ENCODE measurements at places on chromosomes 5 and 9.

- DNase-seq: no peak
Observed at GRCh38 chr5:174106997-174107655, 61.6 kb downstream of the NSG2 start.

DNA sequence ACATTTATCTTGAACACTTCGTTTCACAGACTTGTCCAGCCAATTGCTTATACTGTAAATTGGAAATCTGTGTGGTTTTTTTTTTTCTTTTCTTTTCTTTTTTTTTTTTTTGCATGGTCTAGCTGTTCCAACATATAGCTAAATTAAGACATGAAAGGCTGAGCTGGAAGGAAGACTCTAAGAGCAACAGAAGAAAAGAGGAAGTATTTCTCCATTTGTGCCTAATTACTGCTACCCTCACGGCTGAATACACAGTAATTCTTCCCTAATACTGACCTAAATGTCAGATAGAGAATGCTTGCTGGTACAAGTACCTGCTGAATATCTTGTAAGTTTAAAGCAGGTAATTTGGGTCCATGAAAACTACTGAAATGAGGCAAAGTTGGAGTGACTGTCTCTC is 11.0 kb upstream of the HAPLN1 start:
- DNase-seq: no peak

DNA sequence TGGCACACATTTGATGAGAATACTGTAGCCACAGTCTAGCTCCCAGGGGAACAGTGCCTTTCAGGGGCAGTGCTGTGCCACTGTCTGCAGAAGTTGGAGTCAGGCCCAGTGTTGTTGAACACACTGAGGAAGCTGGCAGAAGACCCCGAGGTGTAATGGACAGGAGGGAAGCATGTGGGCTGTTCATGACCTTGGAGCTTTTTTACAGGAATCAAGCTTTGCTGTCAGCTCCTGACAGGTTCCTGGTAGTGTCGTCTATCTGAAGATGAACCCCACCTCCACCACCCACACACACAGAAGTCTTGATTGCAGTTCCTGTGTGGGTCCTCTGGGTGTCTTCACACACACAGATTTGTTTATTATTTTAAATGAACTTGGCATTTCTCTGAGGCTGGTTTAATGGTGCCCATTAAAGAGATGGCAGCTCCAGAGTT is 40.3 kb upstream of the TNFAIP8 start:
- peak; percentile 70 for DNase-seq

DNA sequence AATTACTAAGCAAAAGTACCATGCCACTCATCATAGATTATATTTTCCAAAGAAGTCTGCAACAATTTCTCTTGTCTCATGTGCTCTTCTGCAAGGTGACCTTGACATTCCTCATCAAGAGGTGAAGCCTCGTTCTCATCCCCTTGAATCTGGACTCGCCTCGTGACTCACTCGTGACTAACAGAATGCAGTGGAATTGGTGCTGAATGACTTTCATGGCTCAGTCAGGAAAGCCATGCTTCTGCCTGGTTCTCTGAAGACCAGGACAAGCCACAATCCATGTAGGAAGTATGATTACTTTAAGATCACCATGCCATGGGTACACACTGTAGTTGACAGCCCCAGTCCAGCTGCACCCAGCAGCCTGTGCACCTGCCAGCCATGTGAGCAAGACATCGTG is 335.8 kb downstream of the GADD45G start:
- no peak for DNase-seq

Measured in CD4-positive, alpha-beta memory T cell (primary cell).